Large intestine (tissue), 12 donors: ENCODE measurements at places on chromosomes 2 and 18.

- H3K27me3 ChIP-seq, result no peaks in the 10 kb centered on the region
- no peak for DNase-seq
- H3K36me3 ChIP-seq, result no peaks in the 10 kb centered on the region
- H3K4me1 ChIP-seq, result no peaks in the 10 kb centered on the region
Observed at GRCh38 chr2:86309966-86310365, 27.5 kb downstream of the REEP1 start.

- DNase-seq, result no peak
- peaks cover 6% of the 10 kb centered on the region for H3K4me1 ChIP-seq
- H3K27me3 ChIP-seq, result no peaks in the 10 kb centered on the region
- H3K36me3 ChIP-seq, result peaks cover under 1% of the 10 kb centered on the region
- no peak overlapping the region for H3K4me3 ChIP-seq
Observed at GRCh38 chr2:121475811-121476571, 54.7 kb upstream of the RNU4ATAC start.

GRCh38 chr18:23832911-23833310 lies 143.7 kb downstream of the LAMA3 start:
- H3K27ac ChIP-seq, result no peak overlapping the region
- no peaks in the 10 kb centered on the region for H3K36me3 ChIP-seq
- DNase-seq, result no peak

DNA sequence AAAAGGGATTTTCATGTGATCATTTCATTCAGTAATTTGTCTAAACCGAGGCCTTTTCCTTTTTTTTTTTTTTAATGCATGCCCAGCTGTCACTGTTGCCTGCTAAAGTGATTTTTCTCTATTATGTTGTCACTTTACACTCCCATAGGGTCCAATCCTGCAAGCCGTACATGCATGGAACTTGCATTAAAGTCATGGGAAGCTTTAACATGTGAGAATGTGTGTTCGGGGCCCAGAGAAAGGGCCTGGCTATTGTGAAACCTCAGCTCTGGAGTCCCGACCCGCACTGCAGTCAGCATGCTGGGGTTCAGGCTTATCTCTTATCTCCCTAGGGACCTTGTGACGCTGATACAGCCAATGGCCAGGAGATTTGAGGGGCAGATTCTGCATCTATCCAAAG lies 474.6 kb downstream of the SLC4A3 start:
- H3K4me1 ChIP-seq, result peaks cover 7% of the 10 kb centered on the region
- no peaks in the 10 kb centered on the region for H3K36me3 ChIP-seq
- no peaks in the 10 kb centered on the region for H3K27me3 ChIP-seq
- peak; percentile 76 for DNase-seq

DNA sequence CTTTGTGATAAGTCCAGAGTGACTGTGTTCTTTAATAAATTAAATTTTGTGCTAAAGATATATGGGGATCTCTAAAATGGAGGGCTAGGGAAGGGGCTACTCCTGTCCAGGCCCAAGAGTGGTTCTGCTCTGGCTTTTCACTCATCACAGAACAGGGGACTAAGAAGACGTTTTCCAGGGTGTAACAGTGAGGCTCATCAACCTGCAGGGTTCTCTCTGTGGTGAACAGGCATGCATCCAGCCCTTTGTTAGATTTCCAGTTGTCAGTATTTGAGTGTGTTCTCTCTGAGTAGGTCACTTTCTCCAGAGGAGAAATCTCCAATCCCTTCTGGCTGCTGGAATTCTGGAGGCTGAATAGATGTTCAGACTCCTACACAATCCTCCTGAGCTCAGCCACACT lies 408.9 kb downstream of the PLCL1 start:
- H3K36me3 ChIP-seq, result no peaks in the 10 kb centered on the region
- no peak overlapping the region for H3K4me3 ChIP-seq
- H3K4me1 ChIP-seq, result no peaks in the 10 kb centered on the region
- DNase-seq, result no peak
- no peak overlapping the region for H3K27ac ChIP-seq

GRCh38 chr2:71943238-71944182 lies 204.2 kb downstream of the CYP26B1 start:
- DNase-seq, result no peak
- H3K27ac ChIP-seq, result no peak overlapping the region
- no peaks in the 10 kb centered on the region for H3K4me1 ChIP-seq
- H3K36me3 ChIP-seq, result no peaks in the 10 kb centered on the region

GRCh38 chr2:99899882-99900281 lies 242.5 kb downstream of the AFF3 start:
- H3K4me3 ChIP-seq, result no peak overlapping the region
- no peak for DNase-seq
- H3K27me3 ChIP-seq, result no peaks in the 10 kb centered on the region
- H3K4me1 ChIP-seq, result no peaks in the 10 kb centered on the region

GRCh38 chr2:197939787-197940186 lies 135.4 kb downstream of the PLCL1 start:
- no peak overlapping the region for H3K4me3 ChIP-seq
- no peaks in the 10 kb centered on the region for H3K36me3 ChIP-seq
- DNase-seq, result no peak
- no peaks in the 10 kb centered on the region for H3K4me1 ChIP-seq
- H3K27ac ChIP-seq, result no peak overlapping the region
- H3K27me3 ChIP-seq, result no peaks in the 10 kb centered on the region

DNA sequence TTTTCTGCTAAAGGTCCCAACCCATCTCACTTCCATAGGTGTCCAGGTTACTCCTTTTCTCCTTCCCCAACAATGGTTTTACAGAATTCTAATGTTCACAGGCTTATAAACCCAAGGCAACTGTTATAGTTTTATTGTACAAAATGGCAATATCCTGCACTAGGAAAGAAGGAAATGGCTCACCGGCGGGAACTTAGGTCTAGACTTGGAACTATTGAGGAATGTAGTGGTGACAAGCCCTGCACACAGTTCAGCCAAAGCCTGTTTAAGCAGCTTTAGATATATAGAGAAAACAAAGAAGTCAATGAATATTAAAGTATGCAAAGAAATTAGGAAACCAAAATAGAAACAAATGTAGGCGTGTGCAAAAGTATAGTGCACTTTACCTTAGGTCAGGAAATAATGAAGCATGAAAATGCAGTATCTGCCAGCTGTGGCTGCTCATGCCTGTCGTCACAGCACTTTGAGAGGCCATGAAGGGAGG lies 22.7 kb upstream of the KCNG3 start:
- no peak overlapping the region for H3K27ac ChIP-seq
- H3K27me3 ChIP-seq, result no peaks in the 10 kb centered on the region
- no peaks in the 10 kb centered on the region for H3K4me1 ChIP-seq
- DNase-seq, result no peak
- H3K4me3 ChIP-seq, result no peak overlapping the region

DNA sequence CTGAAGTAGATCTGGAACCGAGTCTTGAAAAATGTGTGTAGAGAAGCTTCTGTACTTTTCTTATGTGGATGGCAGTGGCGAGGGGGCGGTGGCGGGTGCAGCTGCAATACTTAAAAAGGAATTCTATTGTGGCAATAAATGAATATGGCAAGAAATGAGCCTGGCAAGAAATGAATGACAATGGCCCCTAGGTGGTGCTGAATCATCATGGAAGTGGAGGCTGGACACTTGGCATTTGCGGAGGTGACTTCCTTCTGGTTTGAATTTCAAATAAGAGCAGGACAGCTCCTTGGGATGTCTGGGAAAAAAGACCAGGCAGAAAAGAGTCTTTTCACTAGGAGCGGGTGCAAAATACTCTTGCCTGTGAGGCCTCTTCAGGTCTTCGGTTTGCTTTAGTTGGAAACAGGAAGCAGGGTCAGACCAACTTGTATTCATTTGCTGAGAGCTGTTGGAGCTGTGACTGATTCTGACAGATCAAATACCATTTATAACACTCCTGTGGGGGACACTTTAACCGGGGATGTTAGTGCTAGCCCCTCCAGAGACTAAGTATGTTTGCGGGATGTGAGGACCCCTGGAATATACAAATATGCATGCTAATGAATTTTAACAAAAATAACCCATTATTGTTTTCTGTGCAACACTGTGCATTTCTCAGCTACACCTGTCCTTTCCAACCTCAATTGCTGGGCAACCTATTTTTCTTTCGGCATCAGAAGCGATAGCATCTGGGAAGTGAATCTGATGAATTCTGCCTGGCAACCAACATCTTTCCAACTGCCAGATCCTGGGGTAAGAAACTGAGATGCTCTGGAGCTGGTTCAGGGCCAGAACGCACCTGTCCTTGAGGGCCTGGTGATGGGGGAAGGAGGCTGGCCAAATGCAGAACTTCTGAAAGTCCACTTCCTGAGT lies 35.4 kb downstream of the FASTKD2 start:
- no peaks in the 10 kb centered on the region for H3K27me3 ChIP-seq
- no peak overlapping the region for H3K27ac ChIP-seq
- peaks cover 7% of the 10 kb centered on the region for H3K36me3 ChIP-seq
- peak; percentile 63 for DNase-seq
- no peaks in the 10 kb centered on the region for H3K4me1 ChIP-seq
- no peak overlapping the region for H3K4me3 ChIP-seq

DNA sequence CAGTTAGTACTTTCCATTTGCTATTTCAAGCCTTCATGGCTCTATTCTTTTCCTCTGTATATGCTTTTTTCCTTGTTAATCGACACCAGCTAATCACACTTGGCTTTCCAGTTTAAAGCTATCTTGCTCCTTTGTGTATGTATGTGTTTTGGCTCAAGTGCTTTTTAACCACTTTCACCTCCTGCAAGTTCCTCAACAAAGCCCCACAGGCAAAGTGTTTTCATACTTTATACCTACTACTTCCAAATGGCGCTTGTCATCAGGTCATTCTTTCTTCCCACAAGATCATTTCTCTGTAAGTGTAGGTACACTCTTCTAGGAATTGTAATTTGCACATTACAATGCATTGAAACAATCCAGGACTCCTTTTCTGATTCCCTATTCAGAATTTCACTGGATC lies 64.0 kb upstream of the FIGN start:
- H3K27me3 ChIP-seq, result no peaks in the 10 kb centered on the region
- no peak for DNase-seq
- H3K4me1 ChIP-seq, result no peaks in the 10 kb centered on the region
- H3K4me3 ChIP-seq, result no peak overlapping the region

- no peaks in the 10 kb centered on the region for H3K36me3 ChIP-seq
- no peak overlapping the region for H3K4me3 ChIP-seq
- H3K27ac ChIP-seq, result no peak overlapping the region
- H3K27me3 ChIP-seq, result peaks cover 14% of the 10 kb centered on the region
- DNase-seq, result no peak
Observed at GRCh38 chr18:5298156-5298852, 2.8 kb upstream of the ZBTB14 start.

DNA sequence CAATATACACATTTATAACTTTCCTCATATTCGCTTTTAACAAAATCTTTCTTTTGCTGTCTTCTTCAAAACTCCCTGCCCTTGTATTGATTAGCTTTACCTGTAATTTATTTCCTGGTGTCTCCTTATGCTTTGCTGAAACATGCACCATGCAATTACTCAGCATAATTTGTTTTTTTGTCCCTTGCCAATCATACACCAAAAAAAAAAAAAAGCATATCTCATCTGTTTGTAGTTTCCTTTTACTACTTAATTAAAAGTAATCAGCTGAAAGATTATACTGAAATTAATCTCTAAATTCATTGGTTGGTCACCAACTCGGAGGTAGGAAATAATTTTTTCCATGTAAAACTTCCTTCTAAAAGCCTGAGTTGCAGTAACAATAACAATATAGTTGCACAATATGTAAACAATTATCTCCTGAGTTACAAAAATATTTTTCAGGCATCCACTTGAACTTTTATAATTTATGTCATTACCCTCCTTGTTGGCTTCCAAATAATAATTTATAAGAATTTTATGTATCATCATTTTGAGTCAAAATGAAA lies 53.0 kb upstream of the ROCK1 start:
- H3K4me1 ChIP-seq, result no peaks in the 10 kb centered on the region
- H3K4me3 ChIP-seq, result no peak overlapping the region
- H3K36me3 ChIP-seq, result no peaks in the 10 kb centered on the region
- no peak for DNase-seq

DNA sequence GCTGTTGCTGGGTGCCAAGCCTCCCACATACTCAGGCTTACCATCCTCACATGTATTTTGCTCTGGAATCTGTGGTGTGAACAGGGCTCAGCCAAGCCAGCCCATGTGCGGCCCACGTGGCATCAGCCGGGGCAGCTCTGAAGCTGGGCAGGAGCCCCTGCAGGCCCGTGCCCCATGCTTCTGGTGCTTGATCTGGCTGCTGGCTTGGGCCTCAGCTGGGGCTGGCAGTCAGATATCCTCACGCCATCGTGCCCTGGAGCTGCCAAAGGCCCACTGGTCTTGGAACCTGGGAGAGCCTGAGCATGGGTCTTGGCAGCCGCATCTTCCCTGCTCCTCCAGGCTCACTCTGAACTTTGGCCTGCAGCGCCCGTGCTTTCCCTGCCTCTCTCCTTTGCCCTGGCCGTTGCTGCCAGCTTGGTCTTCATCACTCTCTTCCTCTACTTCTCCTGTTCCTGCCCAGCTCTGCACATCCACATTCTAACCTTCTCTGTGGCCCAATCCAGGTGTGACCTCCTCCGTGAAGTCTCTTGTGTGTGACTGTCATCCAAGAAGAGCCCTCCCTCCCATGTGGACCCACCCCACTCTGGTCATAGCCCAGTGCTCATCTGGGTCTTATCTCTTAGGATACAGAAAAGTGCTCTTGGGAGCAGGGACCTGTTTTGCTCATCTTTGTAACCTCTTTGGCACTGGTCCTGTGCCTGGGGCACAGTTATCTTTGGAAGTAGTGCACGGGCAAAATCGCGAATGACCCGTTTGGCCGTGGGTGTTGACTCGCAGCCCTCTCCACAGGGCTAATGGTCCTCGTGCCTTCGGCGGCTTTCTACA lies 116.1 kb downstream of the RNF144A start:
- no peak overlapping the region for H3K27ac ChIP-seq
- no peak overlapping the region for H3K4me3 ChIP-seq
- H3K4me1 ChIP-seq, result peaks cover 5% of the 10 kb centered on the region

DNA sequence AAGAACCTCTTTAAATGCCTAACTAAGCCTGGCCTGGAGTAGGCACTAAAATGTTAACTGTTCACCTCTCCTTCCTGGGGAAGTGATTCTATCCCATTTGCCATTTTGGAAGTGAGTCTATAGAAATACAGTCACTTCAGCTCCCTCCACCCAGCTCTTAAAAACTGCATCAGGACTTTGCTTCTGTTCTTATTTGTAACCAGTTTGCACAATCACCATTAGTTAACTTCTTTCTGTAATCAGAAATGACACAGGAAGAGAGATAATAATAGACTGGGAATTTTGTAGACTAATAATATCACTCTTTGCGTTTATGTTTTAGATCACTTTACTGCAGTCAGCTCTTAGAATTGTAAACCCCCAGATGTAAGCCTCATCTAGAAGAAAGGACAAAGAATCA lies 16.0 kb upstream of the MARCO start:
- H3K27me3 ChIP-seq, result peaks cover 3% of the 10 kb centered on the region
- no peak for DNase-seq
- no peak overlapping the region for H3K4me3 ChIP-seq
- no peak overlapping the region for H3K27ac ChIP-seq
